ENCODE measurements at places on chromosomes 2 and 18.

- no peak for DNase-seq
Observed at GRCh38 chr2:116754381-116755101, 1060.0 kb upstream of the DDX18 start.

- DNase-seq = peak; percentile 77
Observed at GRCh38 chr2:151114874-151115273, 146.8 kb downstream of the RBM43 start.

- DNase-seq = no peak
Observed at GRCh38 chr18:67300498-67300897, 216.0 kb downstream of the DSEL start.

- DNase-seq = peak; percentile 7
Observed at GRCh38 chr2:142153601-142154000, 22.8 kb upstream of the LRP1B start.

DNA sequence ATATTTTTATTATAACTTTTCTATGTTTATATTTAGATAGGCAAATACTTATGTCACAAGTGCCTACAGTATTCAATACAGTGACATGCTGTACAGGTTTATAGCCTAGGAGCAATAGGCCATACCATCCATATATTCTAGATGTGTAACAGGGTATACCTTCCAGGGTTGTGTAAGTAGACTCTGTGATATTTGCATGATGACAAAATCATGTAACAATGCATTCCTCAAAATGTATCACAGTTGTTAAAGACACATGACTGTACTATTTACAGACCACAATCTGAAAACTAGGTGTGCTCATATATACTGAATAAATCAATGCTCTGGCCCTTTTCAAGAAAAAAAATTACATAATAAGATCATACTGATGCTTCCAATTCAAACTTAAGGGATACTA, 433.2 kb upstream of the RGPD4 start:
- DNase-seq = peak; percentile 44

GRCh38 chr2:56266761-56267414, 83.1 kb downstream of the CCDC85A start:
- peak; percentile 31 for DNase-seq

- DNase-seq = no peak
Observed at GRCh38 chr2:14231391-14231898, 401.1 kb upstream of the LRATD1 start.

DNA sequence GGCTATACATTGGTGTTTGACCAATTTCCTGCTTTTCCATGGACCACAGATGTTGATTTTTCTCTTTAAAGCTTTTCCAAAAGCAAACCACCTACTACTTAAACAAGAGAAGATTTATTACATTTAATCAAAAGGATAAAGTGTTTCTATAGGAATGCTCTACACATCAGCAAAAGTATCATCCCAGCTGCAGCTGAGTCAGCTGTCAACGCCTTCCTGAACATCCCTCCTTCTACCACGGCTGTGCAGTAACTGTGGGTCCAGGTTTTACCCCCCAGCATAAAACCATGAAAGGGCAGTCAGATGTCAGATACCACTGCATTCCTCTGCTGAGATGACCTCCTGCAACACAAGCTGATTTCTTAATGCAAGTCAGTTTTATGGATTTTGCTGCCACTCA, 524.5 kb upstream of the MEX3C start:
- DNase-seq = peak; percentile 58

DNA sequence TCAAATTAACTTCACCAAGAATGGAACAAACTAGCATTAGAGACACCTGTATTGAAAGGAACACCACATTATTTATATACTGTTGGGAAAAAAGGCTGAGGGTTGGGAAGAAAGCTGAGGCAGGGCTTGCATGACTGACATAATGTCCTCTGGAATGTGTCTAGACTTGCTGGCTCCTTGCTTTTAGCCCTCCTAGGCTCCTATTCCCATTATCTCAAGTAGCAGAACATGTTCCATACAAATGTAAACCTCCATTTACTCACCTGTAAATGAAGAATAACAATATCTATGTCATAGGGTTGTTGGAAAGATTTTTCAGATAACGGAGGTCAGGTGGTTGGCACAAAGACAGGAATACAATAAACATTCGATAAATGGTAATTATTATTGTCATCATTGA, 976 bp upstream of the ACADL start:
- no peak for DNase-seq

DNA sequence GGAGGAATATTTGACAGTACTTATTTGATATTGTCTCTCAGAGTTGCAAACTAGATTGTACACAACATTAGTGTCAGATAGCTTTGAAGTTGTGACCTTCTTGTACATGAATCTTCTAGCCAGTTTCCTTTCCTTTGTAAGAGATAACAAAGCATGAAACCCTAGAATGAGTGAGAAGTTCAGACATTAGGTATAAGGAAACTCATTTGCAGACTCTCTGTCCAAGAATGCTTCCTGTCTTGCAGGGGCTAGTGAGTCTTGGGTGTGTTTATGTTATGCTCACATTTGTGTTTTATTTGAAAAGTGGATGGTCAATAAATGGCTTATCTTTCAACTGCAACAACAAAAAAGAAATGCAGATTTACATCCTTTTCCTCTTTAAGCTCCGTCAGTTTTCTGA, 1.4 kb downstream of the BOD1L2 start:
- DNase-seq = no peak
